ENCODE measurements at places on chromosomes 2 and 18.

- DNase-seq = no peak
These were observed 222.7 kb downstream of the IKZF2 start for GRCh38 chr2:212928681-212929080.

DNA sequence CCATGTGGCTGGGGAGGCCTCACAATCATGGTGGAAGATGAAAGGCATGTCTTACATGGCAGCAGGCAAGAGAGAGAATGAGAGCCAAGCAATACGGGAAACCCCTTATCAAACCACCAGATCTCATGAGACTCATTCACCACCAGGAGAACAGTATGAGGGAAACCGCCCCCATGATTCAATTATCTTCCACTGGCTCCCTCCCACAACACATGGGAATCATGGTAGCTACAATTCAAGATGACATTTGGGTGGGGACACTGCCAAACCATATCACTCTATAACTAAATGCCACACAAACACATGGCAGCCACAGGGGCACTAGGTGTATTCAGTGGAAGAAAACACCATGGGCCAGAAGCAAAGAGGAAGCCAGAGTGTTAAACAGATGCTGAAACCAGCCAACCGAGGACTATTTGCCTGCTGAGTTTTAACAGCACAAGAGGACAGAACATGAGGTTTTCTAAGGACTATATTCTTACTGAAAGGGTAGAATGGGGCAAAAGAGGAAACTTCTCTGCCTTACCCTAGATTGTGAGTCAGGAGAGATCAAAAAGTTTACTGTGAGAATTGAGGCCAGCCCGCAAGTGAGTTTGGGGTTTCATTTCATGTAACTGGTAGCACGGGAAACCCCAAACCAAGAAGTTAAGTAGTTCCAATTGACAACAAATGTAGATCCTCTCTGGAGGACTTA is 49.2 kb downstream of the SIGLEC15 start:
- DNase-seq = no peak

- no peak for DNase-seq
These were observed 70.1 kb downstream of the PLEKHA3 start for GRCh38 chr2:178550352-178550751.

DNA sequence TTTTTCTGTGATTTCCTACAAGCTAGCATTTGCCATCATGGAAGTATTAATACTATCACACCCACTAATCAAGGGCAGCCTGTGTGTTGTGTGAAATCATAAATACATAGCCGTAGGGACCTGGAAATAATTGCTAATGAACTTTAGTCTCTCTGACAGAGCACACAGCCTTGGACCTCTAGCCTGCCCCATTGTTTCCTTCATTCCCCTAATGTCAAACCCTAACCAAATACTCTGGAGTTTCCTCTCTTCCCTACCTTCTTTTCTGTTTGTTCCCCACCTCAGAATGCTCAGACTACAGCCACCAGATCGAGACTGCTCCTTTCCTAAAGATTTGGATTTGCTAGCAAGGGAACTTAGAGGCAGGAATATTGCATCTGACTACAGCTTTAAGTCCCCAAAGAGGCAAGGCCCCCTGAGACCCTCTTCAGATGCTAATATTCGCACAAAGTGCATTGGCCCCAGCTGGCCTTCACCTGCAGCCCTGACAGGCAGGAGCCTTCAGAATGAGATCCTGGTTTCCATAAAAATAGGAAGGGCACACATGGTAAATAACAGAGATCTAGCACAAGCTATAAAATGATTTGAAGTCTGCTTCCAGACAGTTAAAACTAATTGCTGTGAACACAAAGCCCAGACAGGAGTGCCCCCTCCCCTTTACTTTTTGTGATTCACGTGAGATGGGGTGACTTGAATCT is 279.2 kb upstream of the DCC start:
- DNase-seq = no peak

DNA sequence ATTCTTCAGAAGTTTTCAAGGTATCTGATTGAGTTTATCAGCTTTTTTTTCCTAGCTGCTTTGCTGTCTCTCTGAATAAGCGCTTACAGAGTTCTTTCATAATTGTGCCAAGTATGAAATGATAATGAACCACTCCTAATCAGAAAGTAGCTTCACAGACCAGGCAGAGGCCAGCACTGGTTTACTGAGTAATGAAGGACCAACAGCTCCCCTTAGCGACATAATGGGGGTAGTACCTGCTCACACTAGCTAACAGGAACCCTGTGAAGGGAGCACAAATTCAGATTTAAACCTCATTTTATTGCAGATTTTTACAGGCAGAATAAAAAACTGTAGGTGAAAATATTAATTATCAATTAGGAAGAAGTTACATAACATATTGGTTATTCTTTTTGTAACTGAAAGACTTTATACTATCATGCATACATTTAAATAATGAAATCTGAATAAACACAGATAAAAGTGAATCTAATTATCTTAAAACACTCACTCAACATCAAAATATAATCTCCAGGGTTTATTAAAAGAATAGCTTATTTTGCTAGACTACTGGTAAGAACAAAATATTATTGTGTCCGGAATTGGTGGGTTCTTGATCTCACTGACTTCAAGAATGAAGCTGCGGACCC is 53.7 kb upstream of the LRRC30 start:
- DNase-seq = no peak

DNA sequence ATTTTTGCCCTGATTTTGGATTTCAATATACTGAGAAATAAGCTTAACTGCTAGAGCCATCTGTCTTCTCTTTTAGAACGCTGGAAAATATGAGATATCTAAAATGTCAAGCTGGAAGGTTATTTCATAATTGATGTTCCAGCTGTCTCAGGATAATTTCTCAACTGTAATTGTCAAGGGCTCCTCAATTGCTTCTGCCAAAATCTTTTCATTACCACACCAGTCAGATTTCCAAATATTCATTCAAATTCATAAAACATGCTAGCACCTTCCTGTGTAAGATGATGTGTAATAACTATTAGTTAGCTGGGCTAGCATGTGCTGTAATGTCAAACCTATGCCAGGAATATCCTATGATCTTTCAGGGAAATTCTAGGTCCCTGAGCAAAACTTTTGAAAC is 88.1 kb downstream of the TNFRSF11A start:
- DNase-seq = no peak

GRCh38 chr2:192007581-192008228 is 160.8 kb upstream of the CAVIN2 start:
- DNase-seq = no peak
